Right renal pelvis (tissue), 4 donors: ENCODE measurements at places on chromosomes 4 and X. TPM values are rescaled to one million over a fixed set of nuclear protein-coding genes. Genes with fewer than 3 reads are reported as not detected.

Gene F9
- polyA plus RNA-seq = not detected

GRCh38 chr4:11700751-11701226, 272.1 kb upstream of the HS3ST1 start:
- DNase-seq = no peak

- no peak for DNase-seq
Observed at GRCh38 chrX:132146456-132146855, 18.6 kb upstream of the FRMD7 start.

DNA sequence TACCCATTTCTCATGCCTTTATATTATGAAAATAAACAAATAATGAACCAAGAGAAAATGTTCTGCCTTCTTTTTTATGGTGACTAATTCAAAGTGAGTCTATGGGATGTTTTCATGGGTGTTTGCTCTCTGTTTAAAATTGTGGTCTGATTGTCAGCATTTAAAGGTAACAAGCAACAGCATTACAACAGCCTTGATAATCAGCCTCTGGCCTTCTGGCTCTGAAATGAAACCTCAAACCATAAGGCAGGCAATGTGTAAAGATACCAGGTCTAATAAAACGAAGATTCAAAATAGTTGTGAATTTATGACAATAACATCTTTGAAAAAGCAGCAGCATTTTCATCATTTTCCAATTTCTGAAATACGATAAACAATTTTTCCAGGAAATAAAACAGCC, 63.7 kb downstream of the FAM13A start:
- no peak for DNase-seq

Gene LIMCH1
- 117 TPM for polyA plus RNA-seq

DNA sequence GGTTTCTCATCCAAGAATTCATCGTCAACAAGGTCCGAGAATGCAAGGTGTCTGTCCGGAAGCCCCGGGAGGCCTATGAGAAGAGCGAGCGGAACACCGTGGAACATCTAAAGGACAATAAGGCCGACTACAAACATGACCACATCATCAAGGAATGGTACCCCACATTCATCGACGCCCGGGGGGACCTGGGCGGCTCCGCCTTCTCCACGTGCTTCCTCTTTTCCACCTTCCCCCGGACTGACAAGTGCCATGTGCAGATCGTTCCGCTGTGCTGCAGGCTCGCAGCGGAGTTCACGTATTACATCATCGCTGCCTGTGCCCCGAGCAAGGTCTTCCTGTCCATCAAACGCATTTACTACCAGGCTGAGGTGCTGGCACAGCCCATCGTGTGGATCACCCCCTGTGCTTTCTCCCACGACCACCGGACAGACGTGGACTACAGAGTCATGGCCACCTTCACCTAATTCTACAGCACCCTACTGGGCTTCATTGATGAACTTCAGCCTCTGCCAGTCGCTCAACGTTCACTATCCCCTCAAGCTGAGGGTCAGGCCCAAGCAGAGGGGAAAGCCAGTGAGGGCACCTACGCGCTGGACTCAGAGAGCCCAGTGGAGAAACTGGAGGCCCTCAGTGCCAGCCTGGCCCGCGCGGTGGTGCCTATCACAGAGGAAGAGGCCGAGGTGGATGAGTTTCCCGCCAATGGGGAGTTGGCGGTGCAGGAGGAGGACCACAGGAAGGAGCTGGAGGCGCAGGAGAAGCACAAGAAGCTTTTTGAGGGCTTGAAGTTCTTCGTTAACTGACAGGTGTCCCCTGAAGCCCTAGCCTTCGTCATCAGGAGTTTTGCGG, 125.9 kb upstream of the PABPC4L start:
- no peak for DNase-seq

DNA sequence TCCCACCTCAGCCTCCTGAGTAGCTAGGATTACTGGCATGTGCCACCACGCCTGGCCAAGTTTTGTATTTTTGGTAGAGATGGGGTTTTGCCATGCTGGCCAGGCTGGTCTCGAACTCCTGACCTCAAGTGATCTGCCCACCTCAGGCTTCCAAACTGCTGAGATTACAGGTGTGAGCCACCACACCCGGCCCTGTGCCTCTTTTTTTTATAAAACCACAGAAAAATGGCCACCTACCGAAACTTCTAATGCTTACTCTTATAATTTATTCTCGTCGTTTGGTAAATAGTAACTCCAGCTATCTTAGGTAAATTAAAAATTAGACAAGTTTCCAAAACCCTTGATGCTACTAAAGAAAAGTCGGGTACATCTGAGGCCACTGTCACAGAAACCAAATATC, 54.4 kb downstream of the IRF2 start:
- DNase-seq = no peak

DNA sequence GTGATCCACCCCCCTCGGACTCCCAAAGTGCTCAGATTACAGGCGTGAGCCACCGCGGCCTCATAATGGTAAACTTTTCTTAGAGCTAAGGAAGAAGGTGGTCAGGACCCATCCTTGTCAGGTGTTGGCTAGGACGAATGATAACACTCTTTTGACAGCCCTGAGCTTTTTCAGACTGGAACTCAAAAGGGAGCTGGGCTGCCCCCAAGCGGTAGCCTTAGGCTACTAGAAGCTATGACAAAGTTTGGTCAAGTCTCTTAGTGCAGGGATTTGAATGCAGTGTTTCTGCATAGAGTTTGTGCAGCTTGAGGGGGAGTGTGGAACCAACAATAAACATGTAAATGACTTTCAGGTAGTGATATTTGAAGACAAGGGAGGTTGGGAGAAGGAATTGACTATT, 11.8 kb upstream of the HSD17B10 start:
- no peak for DNase-seq

GRCh38 chrX:57565198-57565597, 26.6 kb upstream of the ZXDB start:
- no peak for DNase-seq

DNA sequence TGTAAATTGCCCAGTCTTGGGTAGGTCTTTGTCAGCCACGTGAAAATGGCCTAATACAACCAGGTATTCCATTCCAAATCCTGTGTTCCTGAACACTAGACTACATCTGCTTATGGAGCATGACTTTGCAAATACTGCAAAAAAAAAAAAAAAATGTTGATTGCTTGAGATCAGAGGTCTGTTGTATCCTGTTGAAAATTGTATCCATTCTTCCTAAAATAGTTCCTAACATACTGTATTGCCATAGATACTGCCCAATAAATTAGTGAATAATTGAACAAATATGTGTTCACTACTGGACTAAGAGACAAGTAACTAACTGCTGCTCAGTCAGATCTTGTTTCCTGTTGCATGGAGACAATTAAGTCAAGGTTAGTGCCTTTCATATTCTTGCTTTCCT, 164.3 kb upstream of the PABPC4L start:
- DNase-seq = no peak

Gene SLITRK4
- 18.8 TPM for polyA plus RNA-seq

DNA sequence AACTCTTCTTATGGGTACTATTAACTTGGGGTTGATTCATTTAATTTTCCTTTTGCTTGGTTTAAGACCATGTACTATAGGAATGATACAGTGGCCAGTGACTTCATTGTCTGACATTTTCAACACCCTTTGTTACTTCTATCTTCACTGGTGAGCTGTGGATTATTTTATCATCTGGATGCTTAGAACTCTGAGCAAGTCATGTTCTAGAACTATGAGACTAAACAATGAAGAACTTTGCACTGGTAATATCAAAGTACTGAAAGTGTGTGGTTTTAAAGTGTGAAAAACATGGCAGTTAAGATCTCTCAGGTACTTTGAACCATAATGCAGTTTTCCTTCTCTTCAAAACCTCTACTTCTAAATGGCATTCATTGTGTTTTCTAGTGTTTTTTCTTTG, 47.8 kb downstream of the MAP7D3 start:
- no peak for DNase-seq

DNA sequence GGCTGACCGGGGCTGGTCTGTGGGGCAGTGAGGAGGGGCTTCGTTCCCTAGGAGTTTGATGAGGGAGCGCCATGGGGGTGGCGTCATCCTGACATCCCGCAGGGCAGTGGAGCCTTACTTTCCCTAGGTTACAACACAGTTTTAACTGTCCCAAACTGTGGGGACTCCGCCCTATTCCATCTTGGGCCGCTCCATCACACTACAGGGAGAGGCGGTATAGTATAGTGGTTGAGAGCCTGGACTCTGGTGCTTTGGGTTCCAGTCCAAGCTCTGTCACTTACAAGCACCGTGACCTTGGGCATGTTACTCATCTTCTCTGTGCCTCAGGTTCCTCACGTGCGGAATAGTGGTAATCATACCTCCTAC, 44.2 kb downstream of the ZNF185 start:
- no peak for DNase-seq

GRCh38 chr4:41373221-41373620, 116.5 kb downstream of the UCHL1 start:
- DNase-seq = no peak

DNA sequence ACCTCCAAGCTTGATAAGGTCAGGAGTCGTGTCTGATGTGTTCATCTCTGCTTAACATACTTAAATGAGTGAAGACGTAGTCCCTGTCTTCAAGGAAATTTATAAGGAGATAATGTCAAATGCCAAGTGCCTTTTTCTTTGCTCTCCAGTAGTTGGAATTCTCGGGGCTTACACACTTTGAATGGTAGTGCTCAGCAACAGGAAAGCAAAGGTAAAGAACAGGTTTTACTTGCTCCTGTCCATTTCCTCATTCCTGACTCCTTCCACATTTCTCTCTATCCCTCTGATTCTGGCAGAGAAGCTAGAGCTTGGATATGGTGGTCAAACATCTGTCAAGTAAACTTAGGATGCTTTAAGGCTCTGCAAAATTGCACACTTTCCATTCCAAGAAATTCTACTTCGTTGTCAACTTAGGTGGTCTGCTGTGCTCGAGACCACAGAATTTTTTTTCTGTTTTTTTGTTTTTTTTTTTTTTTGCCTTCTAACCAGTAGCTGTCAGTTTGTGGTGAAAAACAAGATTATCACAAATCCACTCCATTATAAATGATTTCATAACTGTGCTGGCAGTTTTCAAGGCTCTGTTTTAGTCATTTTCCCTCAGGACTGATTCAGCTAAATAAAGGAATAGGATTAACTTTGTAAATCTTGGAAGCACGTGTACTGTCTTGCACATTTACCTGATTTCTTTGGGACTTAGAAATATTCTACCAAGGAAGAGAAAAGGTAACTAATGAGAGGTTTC, 180.8 kb upstream of the ANXA3 start:
- DNase-seq = peak; percentile 14

DNA sequence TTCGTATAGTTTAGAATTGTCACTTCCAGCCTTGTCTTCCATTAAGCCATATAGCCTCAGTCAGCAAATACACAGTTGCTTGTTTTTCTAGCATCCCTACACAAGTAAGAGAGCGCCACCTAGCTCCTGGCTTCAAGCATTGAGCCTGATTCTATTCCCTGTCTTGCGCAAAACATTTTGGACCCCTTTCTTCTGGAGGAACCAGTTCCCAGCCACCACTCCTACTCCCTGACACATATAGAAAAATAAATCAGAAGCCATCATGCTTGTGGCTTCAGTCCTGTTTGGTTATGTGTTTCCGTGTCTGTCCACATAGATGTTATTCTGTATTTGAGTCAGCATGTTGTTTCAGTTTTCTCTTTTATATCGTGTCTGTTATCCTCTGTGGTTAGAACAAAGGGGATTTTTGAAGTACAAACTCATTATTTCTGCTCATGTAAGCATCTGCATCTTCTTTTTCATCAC, 59.9 kb downstream of the GK start:
- DNase-seq = peak; percentile 4

DNA sequence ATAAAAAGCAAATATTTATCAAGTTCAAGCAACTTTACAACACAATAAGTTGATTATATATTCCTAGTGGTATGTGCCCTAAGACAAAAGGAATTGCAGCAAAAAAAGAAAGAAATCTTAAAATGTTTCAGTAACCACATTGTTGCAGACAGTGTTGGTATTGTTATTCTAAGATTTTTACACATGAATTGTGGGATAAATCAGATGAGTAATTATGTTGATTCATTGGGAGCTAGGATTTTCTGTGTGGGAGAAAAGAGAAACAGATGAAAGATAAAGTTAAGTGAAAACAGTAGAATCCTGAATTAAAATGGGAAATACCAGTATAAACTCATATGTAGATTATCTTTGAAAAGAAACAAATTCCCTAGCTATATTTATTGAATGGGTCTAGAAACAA, 362.4 kb downstream of the PPP3CA start:
- DNase-seq = no peak

DNA sequence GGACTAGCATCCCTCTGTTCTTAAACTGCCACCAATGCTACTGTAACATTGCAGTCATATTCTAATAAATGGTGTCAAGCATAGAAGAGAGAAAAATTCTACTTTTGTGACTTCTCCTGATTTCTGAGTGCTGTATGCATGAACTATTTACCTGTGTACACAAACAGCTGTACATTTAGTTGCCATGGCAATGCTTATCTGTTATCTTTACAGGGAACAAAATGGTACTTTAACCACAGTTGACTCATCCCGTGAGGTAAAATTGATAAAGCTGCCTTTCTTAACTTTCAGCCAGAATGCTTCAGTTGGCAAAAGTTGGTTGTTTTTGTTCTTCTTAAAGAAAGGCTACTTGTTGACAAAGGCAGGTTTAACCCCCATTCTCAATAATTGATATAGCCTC, 587.5 kb upstream of the MAGEB2 start:
- no peak for DNase-seq

DNA sequence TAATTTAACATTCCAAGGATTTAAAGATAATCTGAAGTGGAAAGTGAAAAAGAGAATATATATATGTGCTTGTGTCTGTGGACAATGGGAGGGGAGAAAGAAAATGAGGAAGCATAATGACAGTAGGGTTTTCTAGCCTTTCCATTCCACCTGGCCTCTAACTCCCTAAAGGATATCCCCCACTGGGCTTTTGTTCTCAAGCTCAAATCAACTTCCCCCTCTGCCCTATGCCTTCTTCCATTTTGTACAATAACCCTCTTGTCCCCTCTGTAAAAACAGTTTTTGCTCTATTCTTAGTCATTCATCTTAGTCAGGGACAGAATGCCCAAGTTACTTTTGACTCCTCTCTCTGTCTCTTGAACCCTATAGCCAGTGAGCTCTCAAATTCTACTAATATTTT, 23.6 kb downstream of the ANTXR2 start:
- DNase-seq = no peak

GRCh38 chr4:8585186-8585585, 5.0 kb downstream of the GPR78 start:
- DNase-seq = no peak

- no peak for DNase-seq
Observed at GRCh38 chr4:141668200-141668910, 32.0 kb downstream of the IL15 start.

Gene NXF2B
- 0.78 TPM for polyA plus RNA-seq

GRCh38 chrX:56751071-56751470, 22.0 kb downstream of the NBDY start:
- no peak for DNase-seq

GRCh38 chrX:116824785-116825184, 362.0 kb upstream of the CT83 start:
- no peak for DNase-seq

- DNase-seq = no peak
Observed at GRCh38 chrX:43618366-43619205, 37.5 kb upstream of the MAOA start.

DNA sequence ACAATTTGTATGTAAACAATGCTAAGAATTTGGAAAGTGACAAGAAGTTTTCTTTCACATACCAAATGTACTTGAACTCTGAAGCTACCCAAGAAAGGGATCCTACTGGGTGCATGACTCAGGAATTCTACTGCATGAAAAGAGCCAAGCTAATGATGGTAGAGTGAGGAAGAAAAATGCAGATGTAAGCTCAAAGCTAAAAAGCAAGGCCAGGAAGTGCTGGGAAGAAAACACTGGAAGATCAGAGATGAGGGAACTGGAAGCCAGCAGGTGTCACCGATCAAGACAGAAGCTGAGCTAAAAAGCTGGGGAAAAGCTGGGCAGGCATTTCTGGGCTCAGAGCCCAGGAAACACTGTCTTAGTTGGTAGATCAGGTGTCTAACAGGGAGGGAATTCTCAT, 449.1 kb downstream of the NKX6-1 start:
- DNase-seq = no peak
